ENCODE measurements at places on chromosomes 2 and 18. TPM values are rescaled to one million over a fixed set of nuclear protein-coding genes. Genes with fewer than 3 reads are reported as not detected.

DNAJC10 gene
- 44.0 TPM for total RNA-seq

QPCT gene
- total RNA-seq = 0.48 TPM

CDKL4 gene
- 0.53 TPM for total RNA-seq

FBXO36 gene
- 0.50 TPM for total RNA-seq

IL1R1 gene
- 0.75 TPM for total RNA-seq

RPS27A gene
- 1,329 TPM for total RNA-seq

STK11IP gene
- 37.8 TPM for total RNA-seq

LIMS4 gene
- total RNA-seq = 1.6 TPM

EVX2 gene
- not detected for total RNA-seq

CD302 gene
- 0.50 TPM for total RNA-seq

SERPINB12 gene
- total RNA-seq = not detected

CHRNG gene
- not detected for total RNA-seq

ERMN gene
- total RNA-seq = 3.5 TPM

Measured in activated naive CD4-positive, alpha-beta T cell treated with anti-CD3 and anti-CD28 coated beads, Interleukin-2, amount 10 ng/mL, durations not matched to agents 5 hours and 36 hours (primary cell).